Osteocyte (in vitro differentiated cells): ENCODE measurements at places on chromosomes 13 and 19.

- DNase-seq = no peak
These were observed 752.2 kb downstream of the GPC5 start for GRCh38 chr13:92150606-92151005.

DNA sequence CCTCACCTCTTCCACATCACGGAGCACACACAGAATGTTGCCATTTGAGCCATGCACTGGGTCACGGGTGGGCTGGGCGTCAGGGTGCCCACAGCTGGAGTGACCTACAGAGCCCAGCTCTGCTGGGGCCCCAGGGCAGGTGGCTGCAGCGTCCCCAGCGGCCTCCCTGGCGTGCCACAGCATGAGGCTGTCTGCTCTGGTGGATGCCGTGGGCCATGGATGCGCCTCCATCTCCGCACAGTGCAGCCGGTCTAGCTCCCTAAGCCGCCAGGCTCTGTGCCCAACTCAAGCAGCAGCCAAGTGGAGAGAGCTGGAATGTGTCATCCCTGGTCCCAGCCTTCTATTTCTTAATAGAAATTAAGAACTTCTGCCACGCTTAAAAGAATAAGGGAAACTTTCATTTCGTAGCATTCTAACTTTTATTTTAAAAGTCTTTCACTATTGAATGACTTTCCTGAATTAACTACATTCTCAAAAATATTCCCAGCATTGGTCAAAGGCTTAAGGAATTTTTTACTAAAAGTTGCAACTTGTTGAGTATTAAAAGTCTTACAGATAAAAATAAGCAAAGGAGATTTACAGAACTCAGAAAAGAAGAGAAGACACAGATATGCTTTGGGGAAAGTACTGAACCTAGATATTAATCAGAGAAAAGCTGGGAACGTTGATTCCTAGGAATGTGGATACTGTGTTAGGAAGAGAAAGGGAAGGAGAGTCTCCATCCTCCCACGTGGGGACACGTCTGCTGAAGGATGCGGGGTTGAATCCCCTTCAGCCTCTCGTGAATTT lies 59.3 kb downstream of the ATP11A start:
- no peak for DNase-seq

DNA sequence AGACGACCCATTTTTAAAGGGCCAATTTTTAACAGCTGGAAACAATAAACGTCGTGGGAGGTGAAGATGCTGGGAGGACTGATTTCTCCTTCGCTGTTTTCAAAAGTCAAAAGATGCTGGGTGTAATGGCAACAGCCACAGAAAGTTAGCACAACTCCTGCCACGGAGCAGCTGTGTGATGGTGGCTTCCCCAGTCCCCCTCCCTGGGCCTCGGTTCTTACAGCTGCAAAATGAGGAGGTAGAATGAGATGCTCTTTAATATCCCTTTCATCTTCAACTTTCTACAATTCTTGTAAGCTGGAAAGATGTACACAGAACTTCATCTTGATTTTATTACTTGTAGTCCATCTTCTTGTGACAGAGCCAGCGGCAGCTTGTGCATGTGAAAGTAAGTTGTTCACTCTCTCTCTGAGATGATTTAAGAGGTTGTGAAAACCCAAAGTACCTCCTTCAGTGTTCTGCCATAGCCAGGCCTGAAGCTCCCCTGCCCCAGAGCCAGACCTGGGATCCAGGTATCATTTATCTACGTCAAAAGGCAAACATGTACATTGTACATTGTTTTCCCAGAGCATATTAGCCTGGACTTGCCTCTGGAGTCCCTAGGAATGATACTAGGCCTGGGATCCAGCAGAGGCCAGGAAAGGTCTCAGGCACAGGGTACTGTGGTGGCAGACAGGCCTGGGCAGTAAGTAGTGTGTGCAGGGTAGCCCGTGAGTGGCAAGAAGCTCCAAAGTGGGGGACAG lies 3.4 kb upstream of the UBE2L5 start:
- DNase-seq = no peak

DNA sequence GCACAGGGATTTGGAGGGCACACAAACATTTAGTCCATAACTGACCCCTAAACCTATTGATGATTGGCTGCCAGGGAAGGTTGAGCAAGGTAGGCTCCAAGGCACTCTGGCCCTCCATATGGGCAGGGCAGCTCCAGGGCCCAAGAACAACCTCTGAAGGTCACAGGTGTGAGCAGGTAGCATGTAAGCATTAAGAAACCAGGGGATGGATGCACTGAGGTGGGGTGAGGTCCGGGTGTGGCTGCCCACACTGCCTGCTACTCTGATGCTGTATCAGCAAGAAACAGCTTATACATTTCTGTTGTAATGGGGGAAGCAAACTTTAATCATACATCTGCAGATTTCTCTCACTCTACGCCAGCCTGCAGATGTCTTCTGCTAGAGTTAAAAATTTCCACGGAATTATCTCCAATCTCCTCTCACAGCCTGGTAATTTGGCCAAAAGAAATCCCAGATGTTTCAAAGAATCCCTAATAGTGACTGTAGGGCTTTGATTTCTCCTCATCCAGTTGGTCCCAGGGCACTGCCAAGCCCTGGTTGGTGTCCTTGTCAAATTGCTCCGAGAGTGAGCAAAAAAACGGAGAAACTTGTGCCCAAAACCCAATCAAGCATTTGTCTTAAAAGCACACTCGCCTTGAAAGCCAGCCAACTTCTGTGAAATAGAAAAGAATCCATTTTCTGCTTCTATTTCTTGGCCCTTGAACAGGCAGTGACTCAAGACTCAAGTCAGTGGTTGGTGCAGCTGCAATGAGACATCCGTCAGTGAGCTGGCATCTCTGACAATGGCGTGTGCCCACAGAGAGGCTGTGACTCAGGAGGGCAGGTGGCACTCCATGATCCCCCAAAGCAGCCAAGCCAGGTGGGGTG lies 72.5 kb upstream of the MRI1 start:
- no peak for DNase-seq

GRCh38 chr13:87712012-87712411 lies 40.8 kb downstream of the SLITRK5 start:
- no peak for DNase-seq

DNA sequence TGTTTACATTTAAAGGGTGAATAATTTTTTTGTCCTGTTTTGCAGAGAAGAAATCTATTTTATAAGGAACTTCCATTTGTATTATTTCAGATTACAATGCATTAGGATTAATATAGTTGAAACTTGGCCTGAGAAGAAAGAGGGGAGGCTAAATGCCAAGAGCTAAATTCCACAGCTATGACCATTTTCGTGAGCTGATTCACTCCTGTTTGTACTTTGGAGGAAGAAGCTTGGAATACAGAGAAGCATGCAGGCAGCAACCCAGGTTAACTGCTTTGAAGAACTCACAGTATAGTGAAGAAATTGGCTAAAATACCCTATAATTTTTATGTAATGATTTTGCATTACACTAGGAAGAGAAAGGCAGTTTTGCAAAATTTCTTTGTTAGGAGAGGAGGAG lies 309.4 kb upstream of the KLF12 start:
- DNase-seq = no peak

- DNase-seq = no peak
These were observed 95.5 kb downstream of the OXGR1 start for GRCh38 chr13:96898646-96899254.

- DNase-seq = peak; percentile 38
These were observed 472.1 kb upstream of the TSHZ3 start for GRCh38 chr19:31821346-31821745.

- DNase-seq = no peak
These were observed 169.5 kb downstream of the DCLK1 start for GRCh38 chr13:35961461-35962220.

DNA sequence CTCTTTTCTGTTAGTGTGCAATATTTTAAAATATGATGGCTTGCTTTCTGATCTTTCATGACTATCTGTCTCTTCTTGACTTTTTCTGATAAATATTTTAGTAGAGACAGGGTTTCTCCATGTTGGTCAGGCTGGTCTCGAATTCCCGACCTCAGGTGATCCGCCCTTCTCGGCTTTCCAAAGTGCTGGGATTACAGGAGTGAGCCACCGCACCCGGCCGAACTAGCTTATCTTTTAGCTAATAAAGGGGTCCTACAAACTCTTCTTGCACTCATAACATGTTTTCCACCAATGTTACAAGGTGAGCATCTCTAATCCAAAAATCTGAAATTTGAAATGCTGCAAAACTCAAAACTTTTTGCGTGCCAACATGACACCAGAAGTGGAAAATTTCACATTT lies 535.2 kb upstream of the PCDH20 start:
- no peak for DNase-seq

GRCh38 chr19:38537071-38537936 lies 80.4 kb downstream of the MAP4K1 start:
- DNase-seq = no peak

GRCh38 chr13:34748596-34748995 lies 193.5 kb upstream of the NBEA start:
- no peak for DNase-seq

DNA sequence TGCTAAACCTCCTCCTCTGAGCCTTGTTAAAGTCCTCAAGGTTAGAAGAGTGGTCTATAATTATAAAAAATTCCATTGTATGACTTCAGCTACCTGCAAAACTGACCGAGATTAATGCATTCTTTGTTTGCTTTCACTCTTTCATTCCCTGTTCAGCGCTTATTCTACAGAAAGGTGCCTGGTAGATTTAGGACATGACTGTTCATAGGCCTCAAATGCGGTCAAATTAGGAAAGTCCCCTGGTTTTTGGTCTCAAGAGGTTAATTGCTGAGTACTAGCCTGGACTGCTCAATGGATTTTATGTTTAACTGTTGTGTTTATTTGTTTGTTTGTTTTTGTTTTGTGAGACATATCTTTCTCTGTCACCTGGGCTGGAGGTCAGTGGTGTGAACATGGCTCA lies 35.4 kb downstream of the KL start:
- DNase-seq = no peak

DNA sequence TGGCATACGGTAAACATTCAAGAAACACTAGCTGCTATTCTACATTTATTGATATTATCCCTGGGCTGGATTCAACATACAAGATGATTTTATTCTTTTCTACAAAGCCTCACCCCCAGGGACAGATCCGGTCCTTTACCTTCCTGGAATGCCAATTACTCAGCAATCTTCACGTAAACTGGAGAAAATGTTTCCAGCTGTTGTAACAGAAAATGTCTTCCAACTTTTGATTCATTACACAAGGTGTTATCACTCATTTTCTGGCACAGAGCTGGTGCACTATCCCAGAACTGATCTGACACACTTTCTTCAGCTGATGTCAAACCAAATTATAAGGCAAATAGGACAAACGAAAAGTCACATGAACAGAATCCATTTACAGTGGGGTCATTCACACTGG lies 33.1 kb downstream of the DCLK1 start:
- DNase-seq = no peak

GRCh38 chr19:4593409-4593851 lies 33.9 kb upstream of the SEMA6B start:
- DNase-seq = no peak

- DNase-seq = peak; percentile 63
These were observed 17.9 kb upstream of the GAS6 start for GRCh38 chr13:113881614-113882266.

DNA sequence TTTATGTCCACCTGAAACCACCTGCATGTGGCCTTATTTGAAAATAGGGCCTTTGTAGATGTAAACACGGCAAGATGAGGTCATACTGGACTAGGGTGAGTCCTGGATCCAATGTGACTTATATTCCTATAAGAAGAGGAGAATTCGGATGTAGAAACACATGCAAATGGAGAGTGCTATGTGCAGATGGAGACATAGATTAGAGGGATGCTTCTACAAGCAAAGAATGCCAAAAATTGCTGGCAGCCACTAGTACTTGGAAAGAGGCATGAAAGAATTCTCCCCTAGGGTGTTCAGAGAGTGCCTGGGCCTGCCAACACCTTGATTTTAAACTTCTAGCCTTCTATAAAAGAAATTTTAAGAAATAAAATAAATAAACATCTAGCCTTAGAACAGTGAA lies 226.1 kb downstream of the RFC3 start:
- DNase-seq = no peak

DNA sequence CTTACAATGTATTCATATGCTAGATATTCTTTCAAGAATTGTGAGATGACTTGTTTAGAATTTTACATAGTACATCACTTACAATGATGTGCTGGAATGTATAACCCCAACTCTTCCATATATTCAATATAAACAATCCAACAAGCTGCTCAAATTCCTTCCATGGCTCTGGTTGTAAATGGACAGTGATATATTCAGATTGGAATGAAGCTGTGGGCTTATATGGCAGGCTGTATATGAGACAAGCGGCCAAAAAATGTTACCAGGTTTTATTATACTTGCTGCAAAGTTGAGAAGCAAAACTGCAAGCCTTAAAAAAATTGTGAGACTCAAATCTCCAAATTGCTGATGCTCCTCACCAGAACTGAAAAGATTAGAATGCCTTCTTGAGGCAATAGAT lies 83.6 kb upstream of the KLF12 start:
- DNase-seq = no peak

DNA sequence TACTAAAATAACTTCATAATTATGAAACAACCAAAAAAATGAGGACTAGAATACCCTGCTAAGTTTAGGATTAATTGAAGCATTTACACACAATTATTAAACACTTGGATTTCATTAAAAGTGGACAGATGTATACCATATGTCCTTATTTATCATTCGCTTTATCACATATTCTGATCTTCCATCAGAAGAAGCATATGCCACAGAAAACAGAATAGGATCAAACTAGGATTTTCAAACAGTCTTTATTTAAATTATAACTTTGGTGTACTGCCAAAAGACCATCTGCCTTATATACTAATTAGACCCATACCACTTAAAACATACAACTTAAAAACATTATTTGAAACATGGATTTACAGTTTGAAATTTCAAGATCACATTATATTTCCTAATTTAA lies 727.1 kb upstream of the KLHL1 start:
- DNase-seq = no peak

DNA sequence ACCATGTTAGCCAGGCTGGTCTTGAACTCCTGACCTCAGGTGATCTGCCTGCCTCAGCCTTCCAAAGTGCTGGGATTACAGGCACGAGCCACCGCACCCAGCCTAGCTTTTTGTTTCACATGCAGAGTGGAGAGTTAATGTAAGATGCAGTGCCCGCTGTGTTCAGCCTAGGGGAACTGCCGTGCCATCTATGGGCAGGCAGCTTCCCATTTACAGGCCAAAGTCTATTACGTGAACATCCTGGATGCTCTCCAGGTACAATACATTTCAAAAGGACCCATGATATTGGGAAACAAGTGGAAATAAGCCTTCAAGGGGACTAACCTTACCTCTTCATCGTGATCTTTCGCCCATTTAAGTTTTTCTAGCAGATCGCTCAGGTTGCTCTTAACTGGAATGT lies 10.1 kb downstream of the POGLUT2 start:
- no peak for DNase-seq

GRCh38 chr13:29892151-29892550 lies 41.7 kb upstream of the UBL3 start:
- DNase-seq = no peak

DNA sequence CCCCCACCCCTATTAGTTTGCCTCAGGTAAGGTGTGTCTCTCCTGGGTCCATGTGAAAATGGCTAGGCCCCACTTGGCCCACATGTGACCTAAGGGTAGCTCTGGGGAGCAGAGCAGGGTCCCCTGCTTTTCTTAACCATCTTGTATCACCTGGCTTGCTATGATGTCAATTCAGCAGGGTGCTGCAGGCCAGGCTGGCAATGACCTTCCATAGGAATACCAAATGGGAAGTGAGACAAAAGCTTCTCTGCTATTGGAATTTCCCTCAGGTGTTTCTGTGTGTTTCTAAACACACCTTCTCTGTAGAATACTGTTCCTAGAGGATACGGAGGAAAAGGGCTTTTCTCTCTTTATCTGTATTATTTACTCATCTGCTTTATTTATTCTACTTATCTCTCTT lies 35.7 kb upstream of the DACH1 start:
- no peak for DNase-seq

- DNase-seq = no peak
These were observed 6.6 kb upstream of the ZNF428 start for GRCh38 chr19:43625918-43626579.

- DNase-seq = no peak
These were observed 130.6 kb upstream of the VSTM2B start for GRCh38 chr19:29395111-29395733.
